DMS79 (cell line): ENCODE measurements at places on chromosomes 5 and 9.

DNA sequence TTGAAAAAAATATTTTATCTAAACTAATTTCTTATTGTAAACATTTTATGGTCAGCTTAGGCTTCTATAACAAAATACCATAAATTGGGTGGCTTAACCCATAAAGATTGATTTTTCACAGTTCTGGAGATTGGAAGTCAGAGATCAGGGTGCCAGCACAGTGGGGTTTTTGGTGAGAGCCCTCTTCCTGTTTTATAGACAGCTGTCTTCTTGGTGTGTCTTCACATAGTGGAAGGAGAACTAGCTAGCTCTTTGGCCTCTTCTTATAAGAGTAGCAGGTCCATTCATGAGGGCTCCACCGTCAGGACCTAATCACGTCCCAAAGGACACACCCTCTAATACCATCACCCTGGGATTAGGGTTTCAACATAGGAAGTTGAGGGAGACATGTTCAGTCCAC, 26.6 kb downstream of the OTULINL start:
- no peak for DNase-seq

- DNase-seq: no peak
Measured at GRCh38 chr5:35409361-35409760, 179.1 kb upstream of the PRLR start.

GRCh38 chr5:68087866-68088265, 127.7 kb upstream of the PIK3R1 start:
- peak; percentile 33 for DNase-seq

GRCh38 chr5:172569861-172570558, 71.1 kb upstream of the NEURL1B start:
- peak; percentile 7 for DNase-seq

DNA sequence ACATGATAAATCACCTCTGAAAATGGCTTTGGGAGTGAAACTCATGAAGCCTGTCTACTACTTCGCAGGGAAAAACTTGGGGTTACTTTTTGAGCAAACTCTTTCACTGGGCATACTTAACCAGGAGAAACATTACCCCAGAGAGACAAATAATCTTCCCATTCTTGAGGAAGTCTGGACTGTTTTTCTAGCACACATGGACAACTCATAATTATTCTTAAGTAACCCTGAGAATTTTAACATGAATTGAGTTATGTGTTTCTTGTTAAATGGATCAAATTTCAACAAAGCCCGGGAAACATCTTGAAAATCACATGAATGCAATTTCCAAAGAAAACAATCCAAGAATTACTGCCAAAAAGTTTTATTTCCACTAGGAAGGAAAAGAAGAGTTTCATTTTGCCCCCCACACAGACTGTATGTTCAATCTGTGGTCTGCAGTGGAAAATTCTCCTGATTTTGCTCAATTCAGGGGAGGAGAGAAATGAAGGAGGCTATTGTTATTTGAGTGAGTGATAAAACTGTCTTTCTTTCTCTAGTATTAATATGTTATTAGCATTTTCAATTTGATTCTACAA, 564.8 kb upstream of the CLINT1 start:
- no peak for DNase-seq

- no peak for DNase-seq
Measured at GRCh38 chr5:13246053-13246452, 698.4 kb downstream of the DNAH5 start.

DNA sequence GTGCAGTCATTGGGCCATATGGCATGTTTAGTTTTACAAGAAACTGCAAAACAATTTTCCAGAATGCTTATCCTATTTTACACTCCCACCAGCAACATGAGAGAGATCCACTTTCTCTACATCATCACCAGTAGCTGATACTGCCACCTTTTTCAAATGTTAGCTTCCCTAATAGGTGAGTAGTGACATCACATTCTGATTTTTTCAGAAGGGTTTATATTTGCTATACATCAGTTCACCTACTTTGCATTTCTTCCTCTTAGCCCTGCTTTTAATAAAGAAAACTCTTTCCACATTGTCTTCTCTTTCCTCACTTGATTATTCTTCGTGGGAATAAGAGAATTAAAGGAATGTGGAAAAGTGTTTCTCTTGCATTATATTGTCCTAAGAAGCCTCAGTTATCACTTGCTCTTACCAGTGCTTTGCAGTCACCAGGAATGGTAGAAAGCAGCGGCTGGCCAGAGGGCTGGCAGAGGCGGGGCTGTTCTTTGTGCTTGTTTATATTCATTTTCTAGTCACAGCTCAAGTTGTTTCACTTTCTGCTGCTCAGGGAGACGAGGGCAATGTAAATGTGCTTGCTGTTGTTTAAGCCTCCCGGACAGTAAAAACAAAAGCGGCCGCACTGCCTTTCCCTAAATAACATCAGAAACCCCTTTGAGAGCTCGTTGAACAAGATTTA, 164.8 kb downstream of the HSD17B3 start:
- no peak for DNase-seq
